Activated CD8-positive, alpha-beta memory T cell treated with anti-CD3 and anti-CD28 coated beads for 48 hours (primary cell): ENCODE measurements at places on chromosomes 5 and 9.

- no peak for DNase-seq
Observed at GRCh38 chr5:55986931-55987330, 7.8 kb downstream of the IL6ST start.

DNA sequence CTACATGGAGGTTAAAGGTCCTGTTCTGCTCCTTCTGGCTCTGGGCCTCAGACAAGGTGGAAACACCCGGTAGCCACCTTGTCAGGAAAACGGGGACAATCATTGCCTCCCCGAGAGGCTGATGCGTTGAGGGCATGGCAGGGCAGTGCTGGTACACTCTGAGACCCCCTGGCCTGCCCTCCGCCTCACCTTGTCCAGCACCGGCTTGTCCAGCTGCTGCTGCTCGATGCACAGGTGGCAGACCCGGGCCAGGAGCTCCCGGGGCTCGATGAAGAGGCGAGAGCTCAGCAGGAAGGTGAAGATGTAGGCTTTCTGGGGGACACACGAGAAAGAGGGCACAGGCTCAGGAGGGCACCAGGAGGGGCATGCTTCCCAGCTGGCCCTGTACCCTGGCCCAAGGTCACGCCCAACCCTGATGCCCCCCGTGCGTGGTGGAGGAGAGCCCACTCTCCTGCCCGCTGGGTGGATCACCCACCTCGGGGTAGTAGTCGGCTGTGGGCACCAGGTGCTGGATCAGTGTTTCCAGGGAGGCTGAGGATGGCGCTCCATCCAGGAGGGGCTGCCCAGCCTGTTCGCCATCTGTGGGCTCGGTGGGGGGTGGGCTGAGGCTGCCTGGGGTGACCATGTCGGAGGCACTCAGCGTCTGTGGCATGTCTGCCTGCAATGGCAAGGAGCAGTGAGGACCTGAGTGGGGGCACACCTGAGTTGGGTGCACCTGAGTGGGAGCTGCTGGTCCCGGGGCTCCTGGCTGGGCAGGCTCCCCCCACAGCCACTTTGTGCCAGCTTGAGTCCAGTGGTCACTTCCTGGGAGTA lies 66.0 kb upstream of the RNF130 start:
- DNase-seq = no peak

DNA sequence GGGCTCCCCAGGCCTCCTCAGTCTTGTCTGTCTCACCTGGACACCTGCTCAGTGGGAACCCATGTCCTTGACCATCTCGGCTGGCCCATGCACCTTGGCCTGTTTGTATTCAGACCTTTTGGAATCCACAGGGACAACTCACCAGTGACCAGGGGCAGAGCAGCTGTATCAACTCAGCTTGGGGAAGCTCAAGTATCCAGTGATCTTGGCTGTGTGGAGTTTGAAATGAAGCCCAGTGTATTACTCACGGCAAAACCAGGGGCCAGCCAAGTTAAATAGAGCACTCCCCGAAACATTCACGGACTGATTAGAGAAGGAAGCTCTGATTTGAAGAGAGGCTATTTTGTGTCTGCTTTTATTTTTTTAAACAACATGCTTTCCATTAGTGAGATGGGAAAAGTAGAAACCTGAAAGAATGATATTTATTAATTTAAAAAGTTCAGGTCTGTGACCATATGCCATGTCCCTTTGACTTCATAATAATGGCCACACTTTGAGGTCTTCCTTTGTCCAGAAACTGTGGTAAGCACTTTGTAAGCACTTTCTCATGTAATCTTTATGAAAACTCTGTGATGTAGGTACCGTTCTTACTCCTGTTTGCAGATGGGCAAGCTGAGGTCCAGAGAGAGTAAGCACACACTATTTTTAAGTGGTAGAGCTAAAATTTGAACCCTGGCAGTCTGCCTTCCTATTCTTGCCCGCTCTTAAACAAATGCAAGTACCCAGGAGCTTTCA lies 656.5 kb downstream of the BNC2 start:
- DNase-seq = no peak

DNA sequence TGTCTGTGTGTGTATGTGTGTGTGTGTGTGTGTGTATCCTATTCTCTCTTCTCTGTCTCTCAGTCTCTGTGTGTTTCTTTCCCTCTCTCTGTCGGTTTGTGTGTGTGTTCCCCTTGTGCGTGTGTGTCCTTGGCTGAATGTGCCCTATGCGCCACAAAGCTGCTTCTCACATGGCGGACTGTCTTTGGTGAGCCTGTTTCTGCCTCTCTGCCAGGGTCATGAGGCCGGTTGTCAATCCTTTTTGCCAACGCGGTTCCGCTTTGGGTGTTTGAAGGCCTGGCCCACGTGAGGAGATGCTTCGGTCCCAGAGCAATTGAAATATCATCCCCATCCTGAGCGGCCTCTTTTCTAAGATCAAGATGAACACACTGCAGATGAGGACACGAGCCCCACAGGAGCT lies 476.0 kb downstream of the SPATA31A7 start:
- DNase-seq = no peak

GRCh38 chr9:76302947-76303550 lies 91.2 kb downstream of the RFK start:
- no peak for DNase-seq

GRCh38 chr5:132528866-132529634 lies 14.3 kb downstream of the IL5 start:
- no peak for DNase-seq

GRCh38 chr5:40630126-40630525 lies 49.6 kb upstream of the PTGER4 start:
- DNase-seq = no peak

- no peak for DNase-seq
Observed at GRCh38 chr5:172867761-172868435, 33.8 kb downstream of the ERGIC1 start.

GRCh38 chr5:175894271-175894670 lies 22.9 kb downstream of the CPLX2 start:
- no peak for DNase-seq

- DNase-seq = no peak
Observed at GRCh38 chr5:112195924-112196323, 223.2 kb downstream of the EPB41L4A start.

GRCh38 chr9:4827224-4827623 lies 34.5 kb downstream of the RCL1 start:
- no peak for DNase-seq

GRCh38 chr5:69493396-69494133 lies 975 bp downstream of the OCLN start:
- DNase-seq = peak; percentile 3
